NCI-H1092 (cell line): ENCODE measurements at places on chromosomes 4 and X.

- no peak for DNase-seq
Measured at GRCh38 chr4:173703021-173703420, 173.0 kb upstream of the HAND2 start.

GRCh38 chr4:111542056-111542455, 603.2 kb upstream of the FAM241A start:
- DNase-seq, result no peak

- no peak for DNase-seq
Measured at GRCh38 chr4:156169861-156170260, 216.2 kb upstream of the CTSO start.

GRCh38 chrX:107894038-107894437, 68.4 kb downstream of the MID2 start:
- peak; percentile 57 for DNase-seq

DNA sequence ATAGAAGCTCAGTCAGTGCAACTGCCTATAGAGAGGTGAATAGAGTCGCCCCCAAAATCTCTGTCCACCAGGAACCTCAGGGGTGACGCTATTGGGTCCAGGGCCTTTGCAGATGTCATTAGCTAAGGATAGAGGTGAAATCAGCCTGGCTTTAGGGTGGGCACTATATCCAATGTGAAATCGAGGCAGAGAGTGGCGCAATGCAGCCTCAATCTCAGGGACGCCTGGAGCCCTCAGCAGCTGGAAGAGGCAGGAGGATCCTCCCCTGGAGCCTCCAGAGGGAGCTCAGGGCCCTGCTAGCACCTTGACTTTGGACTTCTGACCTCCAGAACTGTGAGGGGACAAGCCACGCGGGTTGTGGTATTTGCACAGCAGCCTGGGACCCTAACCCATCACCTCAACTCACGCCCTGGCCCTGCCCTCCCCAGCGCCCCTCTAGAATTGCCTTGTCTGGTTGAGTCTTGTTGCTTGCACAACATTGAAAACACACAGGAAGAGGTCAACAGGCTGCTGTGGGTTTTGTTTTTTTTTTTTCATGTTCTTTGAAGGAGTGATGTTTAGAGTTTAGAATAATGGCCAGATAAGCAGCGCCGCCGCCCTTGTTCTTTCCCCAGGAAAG, 89.4 kb upstream of the PSAPL1 start:
- DNase-seq, result no peak

GRCh38 chrX:40423299-40423698, 157.5 kb upstream of the ATP6AP2 start:
- DNase-seq, result no peak

DNA sequence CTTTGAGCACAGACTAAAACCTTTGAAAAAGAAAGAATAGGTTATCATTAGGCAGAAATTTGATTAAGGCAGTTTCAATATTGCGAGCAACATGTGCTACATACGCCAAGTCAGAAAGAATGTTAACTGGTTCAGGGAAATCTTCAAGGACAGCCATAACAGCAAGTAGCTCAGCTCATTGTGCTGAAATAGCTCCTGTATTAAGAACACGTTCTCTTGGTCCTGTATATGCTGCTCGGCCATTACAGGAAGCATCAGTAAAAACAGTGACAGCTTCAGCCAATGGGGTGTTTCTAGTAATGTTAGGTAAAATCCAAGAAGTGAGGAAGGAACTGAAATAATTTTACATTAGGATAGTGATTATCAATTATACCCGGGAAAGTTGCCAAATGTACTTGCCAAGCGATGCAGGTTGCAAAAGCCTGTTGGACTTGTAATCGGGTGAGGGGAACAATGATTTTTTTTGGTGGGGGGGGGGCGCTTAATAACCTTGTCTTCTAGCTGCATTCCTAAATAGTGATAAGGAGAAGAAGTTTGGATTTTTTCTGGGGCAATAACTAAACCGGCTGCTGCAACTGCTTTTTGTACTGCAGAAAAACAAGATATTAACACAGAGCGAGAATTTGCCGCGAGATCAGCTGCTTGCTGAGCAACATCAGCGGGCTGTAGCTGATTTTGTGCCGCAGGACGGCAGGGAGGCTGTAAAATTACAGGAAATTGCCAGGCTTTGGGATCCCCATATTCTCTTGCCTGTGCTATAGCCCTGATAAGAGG, 49.4 kb upstream of the RASSF6 start:
- DNase-seq, result no peak

GRCh38 chr4:141647966-141648365, 11.6 kb downstream of the IL15 start:
- DNase-seq, result no peak

GRCh38 chrX:2618516-2618915, 72.6 kb upstream of the CD99 start:
- DNase-seq, result no peak

- no peak for DNase-seq
Measured at GRCh38 chr4:131159261-131159660, 1989.8 kb upstream of the PCDH10 start.

GRCh38 chr4:42360256-42360669, 37.0 kb upstream of the SHISA3 start:
- no peak for DNase-seq

- DNase-seq, result no peak
Measured at GRCh38 chr4:56844802-56845580, 23.5 kb upstream of the SPINK2 start.

DNA sequence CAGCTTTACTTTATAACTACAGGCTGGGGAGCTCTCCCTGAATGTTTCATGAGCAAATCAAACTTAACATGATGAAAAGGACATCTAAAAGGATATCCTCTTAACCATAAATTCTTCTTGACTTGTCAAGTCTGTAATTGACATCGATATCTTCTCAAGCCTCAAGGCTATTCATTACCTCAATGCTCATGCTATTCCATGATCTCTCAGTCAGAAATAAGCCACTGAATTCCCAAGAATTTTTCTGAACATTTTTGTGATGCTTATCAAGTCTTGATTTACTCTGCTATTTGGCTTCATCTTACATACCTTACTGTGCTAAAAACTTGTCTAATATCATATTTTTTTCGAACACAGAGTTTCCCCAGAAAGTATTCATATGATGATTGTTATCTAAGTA, 433.4 kb downstream of the PDGFC start:
- DNase-seq, result no peak

GRCh38 chrX:13755254-13755653, 20.7 kb downstream of the OFD1 start:
- DNase-seq, result no peak

GRCh38 chrX:65902011-65902410, 137.9 kb downstream of the VSIG4 start:
- DNase-seq, result no peak

GRCh38 chr4:76341063-76341462, 34.5 kb downstream of the STBD1 start:
- no peak for DNase-seq

DNA sequence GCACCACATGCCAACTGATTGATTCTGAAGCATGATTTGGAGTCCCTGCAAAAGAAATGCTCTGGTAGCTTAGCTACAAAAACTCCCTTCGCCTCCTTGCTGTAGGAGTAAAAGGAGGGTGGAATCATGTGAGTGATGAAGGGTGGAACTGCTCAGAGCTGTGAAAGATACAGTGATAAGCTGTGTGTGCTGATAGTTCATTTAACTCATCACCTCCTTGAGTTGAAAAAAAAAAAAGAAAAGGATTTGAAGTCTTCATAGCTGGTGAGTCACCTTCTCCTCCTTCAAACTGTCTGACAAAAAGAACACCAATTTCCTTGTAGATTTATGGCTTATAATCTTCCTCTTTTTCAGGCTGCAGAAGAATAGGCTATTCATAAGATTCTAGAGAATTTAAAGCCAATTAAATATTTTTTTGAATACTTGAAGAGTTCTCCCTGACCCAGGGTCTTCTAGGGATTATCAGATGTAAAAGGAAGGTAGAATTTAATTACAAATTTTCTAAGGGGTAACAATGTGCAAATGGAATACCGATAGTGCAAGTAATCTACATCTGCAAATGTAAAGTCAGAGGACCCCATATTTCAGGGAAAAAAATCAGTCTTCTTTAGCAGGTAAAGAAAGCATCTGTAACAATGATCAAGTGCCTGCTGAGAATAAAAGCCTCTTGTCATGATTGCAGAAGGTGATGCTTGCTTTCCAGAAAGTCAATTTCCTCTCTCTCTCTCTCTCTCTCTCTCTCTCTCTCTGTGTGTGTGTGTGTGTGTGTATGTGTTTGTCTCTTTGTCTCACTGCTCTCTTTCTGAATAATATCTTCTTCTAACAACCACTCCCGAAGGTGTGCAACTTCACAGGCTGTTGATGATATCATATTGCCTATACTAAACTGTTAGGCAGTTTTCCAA, 208.8 kb upstream of the VEGFC start:
- DNase-seq, result no peak

DNA sequence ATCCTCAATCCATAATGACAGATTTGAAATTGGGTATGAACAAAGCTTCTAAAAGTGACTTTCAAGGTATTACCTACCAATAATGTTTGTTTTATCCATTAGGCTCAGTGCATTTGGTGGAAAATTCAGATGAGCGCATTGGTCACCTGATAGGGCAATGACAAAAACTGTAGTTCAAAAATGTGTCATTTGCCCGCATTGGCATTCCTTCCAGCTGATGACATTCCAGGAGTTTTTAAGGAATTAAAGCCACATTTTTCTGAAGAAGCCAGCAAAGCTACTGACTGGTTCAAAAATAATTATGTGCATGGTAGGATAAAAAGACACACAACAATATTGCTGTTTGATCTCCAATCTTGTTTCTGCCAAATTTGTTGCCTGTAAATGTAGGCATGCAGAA, 473.4 kb upstream of the CPEB2 start:
- no peak for DNase-seq

DNA sequence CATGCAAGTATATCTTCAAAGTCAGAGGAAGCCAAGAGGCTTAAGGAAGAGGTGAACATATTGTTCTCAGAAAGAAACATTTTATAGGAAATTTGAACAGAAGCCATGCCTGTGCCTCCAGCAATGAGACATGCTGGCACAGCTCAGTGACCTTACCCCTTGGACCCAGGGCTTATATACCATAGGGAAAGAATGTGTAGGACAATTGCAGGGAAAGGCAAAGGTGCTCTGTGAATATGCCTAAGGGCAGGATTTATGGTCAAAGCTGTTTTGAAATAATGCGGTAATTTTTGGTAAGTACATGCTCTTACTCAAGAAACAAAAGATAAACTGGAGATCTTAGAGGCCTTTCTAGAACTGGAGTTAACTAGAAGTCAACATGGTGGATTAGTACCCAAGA, 568.8 kb downstream of the GRID2 start:
- DNase-seq, result no peak

DNA sequence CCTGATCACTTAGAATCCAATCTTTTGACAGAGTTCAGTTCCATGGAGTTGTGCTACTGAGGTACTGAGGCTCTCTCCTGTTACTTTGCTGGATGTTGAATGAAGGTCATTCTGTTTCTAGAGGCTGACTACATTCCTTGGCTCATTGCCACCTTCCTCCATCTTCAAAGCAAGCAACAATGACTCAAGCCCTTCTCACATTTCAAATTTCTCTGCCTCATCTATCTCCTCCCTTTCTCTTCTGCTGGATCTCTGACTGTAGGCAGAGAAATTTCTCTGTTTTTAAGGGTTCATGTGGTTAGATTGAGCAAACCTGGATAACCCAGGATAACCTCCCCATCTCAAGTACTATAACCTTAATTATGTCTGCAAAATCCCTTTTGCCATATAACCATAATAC, 775.4 kb downstream of the STPG2 start:
- DNase-seq, result no peak

DNA sequence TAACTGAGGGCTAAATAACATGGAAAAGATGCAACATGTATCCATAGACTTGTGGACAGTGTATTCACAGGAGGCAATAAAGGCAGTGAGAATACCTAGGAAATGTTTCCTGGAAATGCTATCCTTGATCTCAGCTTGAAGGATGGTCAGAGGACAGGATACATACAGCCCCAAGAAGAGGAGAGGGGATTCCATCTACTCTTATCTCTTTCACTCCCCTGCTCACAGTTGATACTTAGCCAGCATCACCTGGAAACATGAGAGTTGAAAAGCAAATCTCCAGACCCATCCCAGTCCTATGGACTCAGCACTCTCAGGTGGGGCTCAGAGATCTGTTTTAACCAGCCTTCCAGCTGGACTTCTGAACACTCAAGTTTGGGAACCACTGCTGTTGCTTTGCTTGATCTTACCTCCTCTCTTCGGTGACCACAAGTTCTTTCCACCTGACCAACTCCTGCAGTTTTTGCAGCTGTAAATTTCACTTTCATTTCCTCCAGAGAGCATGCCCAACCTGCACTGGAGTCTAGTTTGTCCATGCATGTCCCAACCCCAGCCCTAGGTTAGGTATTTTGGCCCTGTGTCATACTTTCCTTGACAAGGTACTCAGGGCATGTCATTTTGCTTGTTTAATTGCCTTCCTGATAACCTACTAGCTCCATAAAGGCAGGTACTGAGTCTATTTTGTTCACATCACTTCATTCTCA, 10.4 kb downstream of the RELL1 start:
- no peak for DNase-seq

DNA sequence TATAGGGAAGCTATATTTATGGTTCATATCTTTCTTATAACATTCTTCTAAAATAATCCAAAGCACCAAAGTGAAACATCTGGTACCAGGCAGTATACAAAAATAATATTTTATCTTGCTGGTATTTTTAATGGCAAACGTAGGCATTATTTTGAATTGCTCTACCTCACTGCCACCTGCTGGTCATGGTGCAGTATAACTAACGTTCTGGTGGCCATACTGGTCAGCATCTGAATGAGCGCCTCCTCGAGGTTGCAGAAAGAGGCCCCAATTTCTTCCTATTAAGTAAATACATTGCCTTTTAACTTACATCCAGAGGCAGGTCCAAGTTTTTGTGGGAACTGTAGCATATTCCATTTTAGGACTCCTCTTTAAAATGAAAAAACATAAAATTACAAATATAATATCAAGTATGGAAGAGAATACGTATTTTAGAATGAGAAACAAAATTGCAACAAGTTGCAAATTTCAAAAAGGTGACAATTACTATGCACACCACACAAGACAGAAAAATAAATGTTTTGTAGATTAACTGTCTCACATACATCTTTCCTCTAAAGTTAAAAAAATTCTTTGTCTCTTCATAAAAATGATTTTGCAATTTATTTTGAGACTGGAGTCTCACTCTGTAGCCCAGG, 22.9 kb upstream of the CWH43 start:
- peak; percentile 74 for DNase-seq

DNA sequence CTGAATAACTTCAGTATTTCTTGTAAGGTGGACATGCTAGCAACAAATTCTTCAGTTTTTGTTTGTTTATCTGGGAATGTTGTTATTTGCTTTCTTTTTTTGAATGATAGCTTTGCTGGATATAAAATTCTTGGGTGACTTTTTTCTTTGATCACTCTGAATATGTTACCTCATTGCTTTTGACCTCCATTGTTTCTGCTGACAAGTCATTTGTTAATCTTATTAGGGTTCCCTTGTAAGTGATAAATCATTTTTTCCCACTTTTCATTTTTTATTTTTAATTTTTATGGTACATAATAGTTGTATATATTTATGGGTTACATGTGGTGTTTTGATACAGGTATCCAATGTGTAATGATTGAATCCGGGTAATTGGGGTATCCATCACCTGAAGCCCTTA, 6.7 kb upstream of the RAB39B start:
- no peak for DNase-seq

- DNase-seq, result no peak
Measured at GRCh38 chr4:92304606-92305005, 840 bp downstream of the GRID2 start.
